ENCODE measurements at places on chromosomes 4 and X.

- no peak for DNase-seq
Observed at GRCh38 chr4:121938282-121939092, 13.4 kb downstream of the TRPC3 start.

DNA sequence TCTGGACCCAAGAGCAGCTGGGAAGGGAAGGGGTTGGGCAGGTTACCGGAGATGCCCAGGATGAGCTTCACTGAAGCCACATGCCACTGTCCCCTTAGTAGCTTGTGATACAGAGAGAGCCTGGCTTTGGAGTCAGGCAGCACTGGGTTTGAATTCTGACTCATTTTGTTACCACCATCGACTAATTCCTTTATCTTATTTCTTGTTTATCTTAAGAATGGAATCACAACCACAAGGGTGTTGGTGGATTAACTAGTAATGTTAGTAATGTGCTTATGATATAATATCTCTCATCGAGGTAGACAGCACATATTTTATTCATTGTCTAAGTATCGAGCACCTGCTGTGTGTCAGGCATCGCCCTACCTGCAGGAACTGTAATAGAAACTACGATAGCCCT is 17.7 kb upstream of the STX18 start:
- DNase-seq: no peak

DNA sequence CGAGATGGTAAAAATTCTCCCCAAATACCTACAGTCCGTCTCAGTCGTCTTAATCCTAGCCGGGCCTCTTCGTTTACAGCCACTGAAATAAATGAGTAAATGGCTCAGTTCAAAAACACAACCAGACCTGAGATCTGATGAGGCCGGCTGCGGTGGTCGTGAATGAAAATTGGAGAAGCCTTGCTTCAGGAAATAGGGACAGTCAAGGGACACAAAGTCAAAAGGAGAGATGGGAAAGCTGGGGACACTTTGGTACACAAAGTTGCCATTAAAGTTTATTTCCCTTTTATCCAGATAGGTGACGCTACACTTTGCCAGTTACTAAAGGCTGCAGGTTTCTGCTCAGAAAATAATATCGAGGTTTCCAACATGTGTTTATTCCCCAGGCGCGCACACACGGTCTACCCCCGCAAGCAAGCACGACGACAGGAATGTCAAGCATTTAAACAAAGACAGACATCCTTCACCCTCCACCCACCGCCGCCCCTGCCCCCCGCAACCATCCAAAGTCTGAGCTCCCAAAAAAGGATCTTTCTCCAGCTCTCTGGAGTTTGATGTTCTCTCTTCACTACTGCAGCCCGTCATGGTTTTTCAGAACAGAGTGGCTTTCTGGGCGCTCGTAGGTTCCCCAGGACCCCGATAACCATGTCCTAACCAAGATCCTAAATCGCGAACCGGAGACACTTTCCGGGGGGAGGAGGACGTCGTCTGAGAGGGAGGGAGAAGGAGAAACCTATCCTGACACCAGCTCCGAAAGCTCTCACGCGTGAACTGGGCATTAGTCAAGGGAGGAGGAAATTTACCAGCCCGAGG is 1.3 kb upstream of the PCDH7 start:
- DNase-seq: no peak

GRCh38 chr4:7854697-7855370 is 84.8 kb downstream of the AFAP1 start:
- peak; percentile 50 for DNase-seq

- no peak for DNase-seq
Observed at GRCh38 chrX:122363112-122363795, 820.8 kb upstream of the GRIA3 start.

GRCh38 chr4:69860052-69860451 is at the start of gene SULT1E1:
Gene SULT1E1, minus strand, starts transcription at chr4:69860145. Its CDS starts 2,501 bp downstream, at chr4:69857644.
- DNase-seq: no peak

GRCh38 chrX:132651421-132652086 is 162.7 kb upstream of the MBNL3 start:
- no peak for DNase-seq

GRCh38 chr4:171644430-171645057 is 168.7 kb upstream of the GALNTL6 start:
- DNase-seq: no peak

GRCh38 chr4:39166177-39166576 is 16.2 kb upstream of the WDR19 start:
- no peak for DNase-seq

- DNase-seq: no peak
Observed at GRCh38 chr4:119232286-119232685, 19.8 kb downstream of the USP53 start.

- no peak for DNase-seq
Observed at GRCh38 chrX:152897222-152898131, at the start of gene ZNF185. Gene ZNF185, plus strand, starts transcription at chrX:152898067. Its CDS starts 16,423 bp downstream, at chrX:152914490.

GRCh38 chrX:66018585-66019309 is 21.1 kb downstream of the VSIG4 start:
- no peak for DNase-seq

- no peak for DNase-seq
Observed at GRCh38 chrX:21155916-21156315, 218.3 kb upstream of the CNKSR2 start.

DNA sequence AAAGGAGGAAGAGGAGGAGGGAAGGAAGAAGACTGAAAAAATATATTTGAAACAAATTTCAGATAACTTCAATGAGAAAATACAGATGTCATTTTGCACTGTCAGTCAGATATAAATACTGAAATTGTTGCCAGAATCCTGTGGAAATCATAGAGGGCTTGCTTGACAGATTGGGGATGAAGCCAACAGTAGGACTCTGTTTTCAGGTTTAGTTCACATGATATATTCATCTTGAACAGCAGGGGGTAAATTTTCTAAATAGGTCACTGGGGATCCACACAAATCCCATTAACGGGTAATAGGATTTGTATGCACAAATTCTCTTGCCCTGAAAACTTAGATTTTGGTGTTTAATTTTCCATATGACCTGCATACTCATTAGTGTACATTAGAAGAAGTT is 103.3 kb upstream of the PCDH18 start:
- DNase-seq: no peak

DNA sequence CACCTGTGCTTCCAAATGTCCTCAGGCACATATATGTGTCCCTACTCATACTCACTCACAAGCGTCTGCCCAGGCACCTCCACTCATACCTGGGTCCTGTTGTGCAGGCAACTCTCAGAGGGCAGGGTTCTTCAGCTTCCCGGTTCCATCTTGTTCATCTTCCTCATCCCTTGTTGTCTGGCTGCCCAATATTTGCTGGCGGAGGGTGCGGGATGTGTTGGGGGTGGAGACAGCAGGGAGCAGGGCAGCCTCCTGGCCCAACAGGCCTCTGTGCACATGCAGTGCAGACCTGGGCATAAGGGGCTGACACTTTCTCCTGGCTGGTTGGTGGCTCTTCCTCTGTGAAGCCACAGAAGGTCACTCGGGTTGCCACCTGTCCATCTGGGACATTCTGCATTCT is 32.1 kb downstream of the NBDY start:
- DNase-seq: no peak

DNA sequence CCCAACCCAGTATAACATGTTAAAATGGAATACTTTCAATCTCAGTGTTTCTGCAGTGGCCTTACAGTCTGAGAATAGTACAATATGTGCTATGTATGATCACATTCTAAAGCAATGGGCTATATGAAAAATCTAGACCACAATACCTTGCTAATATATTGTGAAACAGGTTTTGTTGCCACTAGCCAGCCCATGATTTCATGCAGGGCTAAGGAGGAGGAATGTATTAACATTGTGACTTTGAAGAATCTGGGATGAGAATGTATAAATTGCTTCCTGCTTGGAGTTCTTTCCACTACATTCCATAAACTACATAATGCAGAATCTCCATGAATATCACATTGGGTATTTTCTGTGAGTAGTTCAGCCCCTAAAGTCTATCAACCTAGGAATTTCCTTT is 935.4 kb upstream of the GRIA3 start:
- no peak for DNase-seq

GRCh38 chr4:169274033-169274432 is 3.3 kb upstream of the SH3RF1 start:
- DNase-seq: no peak

- no peak for DNase-seq
Observed at GRCh38 chr4:125719987-125720386, 405.2 kb downstream of the FAT4 start.

DNA sequence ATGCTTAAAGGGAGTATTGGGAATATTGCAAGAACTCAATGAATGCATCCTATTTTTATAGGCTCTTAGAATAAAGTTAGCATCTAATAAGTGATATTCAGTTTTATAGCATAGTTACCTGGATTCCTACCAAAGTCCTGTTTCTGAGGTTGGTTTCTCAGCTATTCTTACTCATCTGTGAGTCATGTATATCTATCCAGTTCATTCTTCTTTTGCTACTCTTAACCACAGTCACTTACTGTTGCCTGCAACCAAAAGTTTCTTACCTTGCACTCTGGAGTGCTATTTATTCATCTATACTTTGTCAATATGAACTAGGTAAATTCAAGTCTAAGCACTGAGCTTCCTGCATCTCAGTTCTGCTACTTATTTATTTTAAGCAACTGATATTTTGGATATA is 322.5 kb downstream of the HS3ST1 start:
- DNase-seq: no peak

DNA sequence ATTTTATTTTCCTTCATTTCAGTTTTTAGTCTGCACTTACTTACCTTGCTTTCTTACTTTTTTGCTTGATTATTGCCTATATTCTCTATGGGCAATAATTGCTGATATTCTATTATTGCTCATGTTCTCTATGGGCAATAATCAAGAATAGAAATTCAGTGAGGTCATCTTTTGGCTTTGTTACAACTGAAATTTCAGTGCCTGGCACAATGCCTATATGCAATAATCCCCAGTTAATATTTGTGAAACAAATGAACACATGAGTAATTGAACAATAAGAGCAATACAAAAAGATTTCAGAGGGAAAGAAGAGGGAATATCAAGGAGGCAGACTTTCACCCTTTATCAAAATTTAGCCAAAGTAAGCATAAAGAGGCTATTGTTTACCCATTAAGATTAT is 48.6 kb upstream of the ARSJ start:
- no peak for DNase-seq

GRCh38 chr4:121654738-121655137 is 42.0 kb downstream of the ANXA5 start:
- DNase-seq: no peak

- no peak for DNase-seq
Observed at GRCh38 chrX:145190801-145191389, 56.4 kb upstream of the SPANXN1 start.

- no peak for DNase-seq
Observed at GRCh38 chrX:9604908-9605306, 140.0 kb downstream of the TBL1X start.

- no peak for DNase-seq
Observed at GRCh38 chr4:10656988-10657387, 27.6 kb downstream of the CLNK start.

- DNase-seq: no peak
Observed at GRCh38 chr4:77152421-77152820, 4.6 kb upstream of the CCNG2 start.

- no peak for DNase-seq
Observed at GRCh38 chrX:38651625-38652601, 90.6 kb downstream of the TSPAN7 start.

GRCh38 chr4:169089004-169089403 is 78.9 kb upstream of the CBR4 start:
- no peak for DNase-seq

DNA sequence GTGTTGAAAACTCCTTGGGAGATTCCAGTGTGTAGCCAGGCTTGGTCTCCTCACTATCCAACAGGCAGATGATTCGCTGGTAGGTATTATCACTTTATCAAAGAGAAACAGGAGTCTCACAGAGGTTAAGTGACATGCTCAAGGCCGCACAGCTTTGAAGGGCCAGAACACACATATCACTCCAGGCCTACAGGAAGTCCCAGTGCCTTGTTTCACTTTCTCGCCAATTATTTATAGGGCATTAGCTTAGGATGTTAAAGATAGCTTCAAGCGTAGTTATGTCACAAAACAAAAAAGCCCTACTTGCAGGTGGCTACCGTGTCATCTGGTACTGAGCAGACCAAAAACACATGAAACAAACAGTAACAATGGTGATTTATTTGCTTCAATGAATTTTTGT is 13.2 kb downstream of the ATP8A1 start:
- no peak for DNase-seq

DNA sequence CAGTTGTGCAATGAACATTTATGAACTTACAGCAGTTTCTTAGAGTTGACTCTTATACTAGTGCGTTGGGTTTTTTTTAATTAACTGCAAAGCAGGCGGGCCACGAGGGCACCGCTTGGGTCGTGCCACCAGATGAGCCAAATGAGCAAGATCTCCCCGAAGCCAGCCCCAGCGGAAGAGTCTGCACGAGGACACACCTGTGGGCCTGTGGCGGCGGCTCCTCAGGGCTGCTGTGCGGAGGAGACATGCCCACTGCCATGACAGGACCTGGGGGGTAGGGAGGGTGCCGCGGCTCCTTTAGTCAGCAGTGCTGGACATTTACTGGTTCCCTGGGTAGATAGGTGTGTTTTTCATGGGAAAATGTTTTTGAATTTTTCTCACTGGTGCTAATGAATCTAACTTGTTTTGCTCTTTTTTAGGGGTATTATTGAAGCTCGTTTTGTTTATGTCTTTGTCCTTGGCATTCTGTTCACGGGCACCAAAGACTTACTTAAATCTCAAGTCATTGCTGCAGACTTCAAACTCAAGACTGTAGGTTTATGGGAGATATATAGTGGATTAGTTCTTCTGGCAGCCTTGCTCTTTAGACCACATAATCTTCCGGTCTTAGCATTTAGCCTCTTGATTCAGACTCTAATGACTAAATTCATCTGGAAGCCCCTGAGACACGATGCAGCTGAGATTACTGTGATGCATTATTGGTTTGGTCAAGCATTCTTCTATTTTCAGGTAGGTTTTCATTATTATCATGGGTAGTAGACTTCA is 31.2 kb downstream of the PIGG start:
- no peak for DNase-seq

DNA sequence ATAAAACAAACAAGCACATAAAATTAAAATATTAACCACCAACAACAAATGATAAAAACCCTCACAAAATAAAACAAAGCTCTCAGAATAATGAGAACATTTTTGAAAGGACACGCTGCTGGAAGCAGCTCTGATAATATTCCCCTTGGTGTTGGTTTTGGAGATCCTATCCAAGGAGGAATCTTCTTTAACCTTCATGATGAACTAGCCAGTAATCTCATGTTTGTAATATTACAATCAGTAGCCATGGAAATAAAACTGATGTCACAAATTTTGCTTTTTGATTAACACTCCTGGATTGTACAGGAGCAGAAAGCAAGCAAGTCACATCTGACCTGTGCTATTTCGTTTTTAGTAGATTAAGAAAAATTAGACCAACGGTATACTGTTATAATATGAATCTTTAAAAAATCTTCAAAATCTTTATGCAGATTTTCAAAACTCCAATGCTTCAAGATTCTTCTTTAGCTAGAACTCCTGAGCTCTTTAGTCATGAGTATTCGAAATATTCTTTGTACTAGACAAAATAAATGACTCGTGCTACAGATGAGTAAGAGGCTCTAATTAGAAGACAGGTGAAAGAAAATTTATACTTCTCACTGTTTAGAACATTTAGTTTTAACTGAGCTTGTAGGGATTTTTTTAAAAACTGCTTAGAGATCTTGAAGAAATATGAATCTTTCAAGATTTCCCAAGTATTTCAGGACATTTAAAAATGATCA is 154.1 kb downstream of the RASL11B start:
- no peak for DNase-seq

- DNase-seq: no peak
Observed at GRCh38 chr4:3712112-3712805, 53.9 kb upstream of the ADRA2C start.

All from activated naive CD4-positive, alpha-beta T cell treated with anti-CD3 and anti-CD28 coated beads, Interleukin-2, amount 50 U/mL, for 16 hours (primary cell).